ENCODE measurements at places on chromosomes 5 and 9.

- DNase-seq: no peak
Measured at GRCh38 chr5:68396722-68397121, 181.2 kb downstream of the PIK3R1 start.

DNA sequence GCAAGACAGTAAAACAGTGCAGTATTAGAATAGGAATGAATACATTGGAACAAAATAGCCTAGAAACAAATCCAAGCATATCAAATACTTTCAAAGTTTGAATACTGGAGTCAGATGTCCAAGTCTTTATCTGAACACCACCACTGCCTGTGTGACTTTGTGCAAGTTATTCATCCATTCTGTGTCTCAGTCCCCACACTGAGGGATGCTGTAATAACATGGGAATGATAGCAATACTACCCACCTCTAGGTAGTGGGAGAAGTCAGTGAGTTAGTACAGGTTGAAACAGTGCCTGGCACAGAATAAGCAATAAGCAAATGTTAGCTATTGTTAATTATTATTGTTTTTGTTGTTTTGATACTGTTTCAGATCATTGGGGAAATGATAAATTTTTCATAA is 130.9 kb downstream of the SUSD1 start:
- no peak for DNase-seq

DNA sequence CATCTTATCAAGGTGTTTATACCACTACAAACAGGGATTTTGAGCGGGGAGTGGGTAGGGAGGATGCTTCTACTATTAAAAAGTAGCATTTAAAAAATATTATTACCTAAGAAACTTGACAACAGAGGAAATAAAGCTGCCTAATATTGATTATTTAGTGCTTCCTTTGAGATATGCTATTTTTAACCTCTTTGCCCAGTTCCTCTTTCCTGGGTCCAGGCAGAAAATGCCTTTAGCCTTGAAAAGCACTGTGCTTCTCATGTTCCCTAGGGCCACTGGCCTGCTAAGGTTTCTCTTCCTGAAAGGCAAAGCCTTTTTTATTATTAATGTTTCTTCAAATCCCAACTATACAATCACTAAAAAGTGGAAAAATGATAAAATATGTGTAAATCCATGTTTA is 217.2 kb upstream of the HAPLN1 start:
- no peak for DNase-seq

- no peak for DNase-seq
Measured at GRCh38 chr5:36600917-36601527, 5.4 kb upstream of the SLC1A3 start.

- DNase-seq: no peak
Measured at GRCh38 chr5:147538236-147538635, 28.4 kb upstream of the DPYSL3 start.

DNA sequence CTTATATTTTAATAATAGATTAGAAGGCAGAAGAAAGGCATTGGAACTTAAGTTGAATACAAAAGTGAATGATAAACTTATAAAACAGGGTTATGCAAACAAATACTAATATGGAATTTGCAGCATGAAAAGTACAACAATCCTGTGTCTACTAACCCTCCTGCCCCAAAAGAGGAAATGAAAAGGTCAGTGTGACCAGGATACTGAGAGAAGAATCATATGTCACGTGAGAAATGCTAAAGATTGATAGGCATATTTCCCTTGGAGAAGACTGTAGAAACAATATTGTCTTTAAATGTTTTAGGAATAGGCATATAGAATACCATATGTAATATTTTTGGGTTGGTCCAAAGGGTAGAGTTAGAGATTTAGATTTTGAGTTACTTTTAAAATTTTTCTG is 3.8 kb downstream of the WDR36 start:
- DNase-seq: no peak

GRCh38 chr5:108884736-108885135 is 137.0 kb downstream of the FER start:
- DNase-seq: no peak

- no peak for DNase-seq
Measured at GRCh38 chr5:32231241-32231640, 57.1 kb upstream of the GOLPH3 start.
